ENCODE measurements at places on chromosomes 11 and 22. TPM values are rescaled to one million over a fixed set of nuclear protein-coding genes. Genes with fewer than 3 reads are reported as not detected.
A peak's percentile ranks its signal among the peaks of the same experiment; 100 is the strongest.

The PGA4 gene
- total RNA-seq, result not detected

GRCh38 chr11:66593303-66593635 is 284 bp downstream of the CCS start:
- H3K36me3 ChIP-seq, result no peaks in the 10 kb centered on the region
- peaks cover 25% of the 10 kb centered on the region for H3K4me1 ChIP-seq
- H3K27ac ChIP-seq, result peak overlapping the region; percentile 99
- H3K4me3 ChIP-seq, result peak overlapping the region; percentile 100
- no peak for DNase-seq

The GRM5 gene
- total RNA-seq, result 0.41 TPM

The PAMR1 gene
- 2.9 TPM for total RNA-seq

DNA sequence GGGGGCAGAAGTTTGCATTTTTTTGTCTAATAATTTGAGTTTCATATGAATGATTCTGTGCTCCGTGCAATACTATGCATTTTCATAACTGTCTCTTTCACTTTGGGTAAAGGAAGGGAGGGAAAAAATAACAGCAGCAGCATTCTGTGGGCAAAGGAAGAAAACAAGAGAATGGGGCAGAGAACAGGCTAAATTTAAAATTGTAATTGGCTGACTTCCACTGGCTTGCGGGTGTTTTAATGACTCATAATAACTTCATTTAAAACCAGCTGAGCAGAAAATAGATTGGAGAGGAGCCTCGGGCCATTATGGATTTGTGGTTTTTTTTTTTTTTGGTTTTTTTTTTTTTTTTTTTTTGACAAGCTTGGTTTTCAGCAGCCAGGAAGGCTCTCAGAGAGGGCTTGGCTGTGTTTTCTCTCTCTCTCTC is 107.4 kb downstream of the ZBTB16 start:
- peaks cover 1% of the 10 kb centered on the region for H3K36me3 ChIP-seq
- H3K4me3 ChIP-seq, result peak overlapping the region; percentile 14
- no peak for DNase-seq
- H3K27ac ChIP-seq, result peak overlapping the region; percentile 75
- H3K27me3 ChIP-seq, result no peaks in the 10 kb centered on the region

The MB gene
- not detected for total RNA-seq

GRCh38 chr11:59794417-59794816 is 16.2 kb downstream of the MRPL16 start:
- no peaks in the 10 kb centered on the region for H3K4me1 ChIP-seq
- H3K27me3 ChIP-seq, result no peaks in the 10 kb centered on the region
- H3K36me3 ChIP-seq, result peaks cover 45% of the 10 kb centered on the region
- DNase-seq, result no peak
- no peak overlapping the region for H3K4me3 ChIP-seq

DNA sequence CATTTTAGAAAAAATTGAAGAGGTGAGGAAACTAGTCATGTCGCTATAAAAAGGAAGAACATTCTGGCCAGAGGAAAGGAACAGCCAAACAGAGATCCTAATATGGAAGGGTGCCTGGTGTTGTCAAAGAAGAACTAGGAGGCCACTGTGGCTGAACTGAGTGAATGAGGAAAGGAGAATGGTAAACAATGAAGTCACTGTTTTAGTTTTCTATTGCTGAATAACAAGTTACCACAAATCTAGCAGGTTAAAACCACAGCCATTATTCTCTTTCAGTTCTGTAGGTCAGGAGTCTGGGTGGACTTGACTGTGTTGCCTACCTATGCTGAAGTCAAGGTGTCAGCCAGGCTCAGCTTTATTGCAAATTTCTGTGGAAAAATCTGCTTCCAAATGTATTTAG is 549.3 kb upstream of the CCDC90B start:
- no peak overlapping the region for H3K27ac ChIP-seq
- no peak overlapping the region for H3K4me3 ChIP-seq
- no peak for DNase-seq
- peaks cover 42% of the 10 kb centered on the region for H3K27me3 ChIP-seq
- no peaks in the 10 kb centered on the region for H3K36me3 ChIP-seq

- no peak overlapping the region for H3K27ac ChIP-seq
- H3K4me1 ChIP-seq, result peaks cover 11% of the 10 kb centered on the region
- H3K36me3 ChIP-seq, result no peaks in the 10 kb centered on the region
- no peak for DNase-seq
- H3K4me3 ChIP-seq, result no peak overlapping the region
Measured at GRCh38 chr11:35247863-35248262, 108.9 kb downstream of the CD44 start.

The CFAP300 gene
- total RNA-seq, result 2.5 TPM

- H3K4me3 ChIP-seq, result no peak overlapping the region
- no peak overlapping the region for H3K27ac ChIP-seq
- H3K4me1 ChIP-seq, result peaks cover 18% of the 10 kb centered on the region
- peaks cover 4% of the 10 kb centered on the region for H3K27me3 ChIP-seq
Measured at GRCh38 chr11:121523581-121524232, 70.9 kb upstream of the SORL1-AS1 start.

DNA sequence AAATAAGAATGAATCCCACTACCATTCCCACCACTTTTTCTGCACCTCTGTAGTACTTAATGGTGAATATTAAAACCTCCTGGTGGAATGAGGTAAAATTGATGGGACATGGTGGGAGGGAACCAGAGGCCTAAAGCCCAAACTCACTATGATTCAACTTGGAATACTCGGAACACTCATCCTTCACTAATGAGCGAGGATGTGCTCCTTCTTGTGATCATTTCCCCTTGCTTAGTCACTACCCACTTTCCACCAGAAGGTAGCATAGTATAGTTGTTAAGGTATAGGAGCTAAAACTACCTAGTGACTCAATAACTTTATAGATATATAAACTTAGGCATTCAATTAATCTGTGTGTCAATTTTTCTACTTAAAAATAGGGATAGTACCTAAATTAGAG is 728.9 kb downstream of the OPCML start:
- H3K27me3 ChIP-seq, result no peaks in the 10 kb centered on the region
- DNase-seq, result no peak
- no peak overlapping the region for H3K4me3 ChIP-seq

The NELL1 gene
- not detected for total RNA-seq

The C11orf65 gene
- total RNA-seq, result not detected

GRCh38 chr22:24695561-24696511 is 78.7 kb downstream of the PIWIL3 start:
- peaks cover 3% of the 10 kb centered on the region for H3K4me1 ChIP-seq
- H3K4me3 ChIP-seq, result no peak overlapping the region
- no peaks in the 10 kb centered on the region for H3K36me3 ChIP-seq
- peaks cover 4% of the 10 kb centered on the region for H3K27me3 ChIP-seq
- no peak overlapping the region for H3K27ac ChIP-seq

DNA sequence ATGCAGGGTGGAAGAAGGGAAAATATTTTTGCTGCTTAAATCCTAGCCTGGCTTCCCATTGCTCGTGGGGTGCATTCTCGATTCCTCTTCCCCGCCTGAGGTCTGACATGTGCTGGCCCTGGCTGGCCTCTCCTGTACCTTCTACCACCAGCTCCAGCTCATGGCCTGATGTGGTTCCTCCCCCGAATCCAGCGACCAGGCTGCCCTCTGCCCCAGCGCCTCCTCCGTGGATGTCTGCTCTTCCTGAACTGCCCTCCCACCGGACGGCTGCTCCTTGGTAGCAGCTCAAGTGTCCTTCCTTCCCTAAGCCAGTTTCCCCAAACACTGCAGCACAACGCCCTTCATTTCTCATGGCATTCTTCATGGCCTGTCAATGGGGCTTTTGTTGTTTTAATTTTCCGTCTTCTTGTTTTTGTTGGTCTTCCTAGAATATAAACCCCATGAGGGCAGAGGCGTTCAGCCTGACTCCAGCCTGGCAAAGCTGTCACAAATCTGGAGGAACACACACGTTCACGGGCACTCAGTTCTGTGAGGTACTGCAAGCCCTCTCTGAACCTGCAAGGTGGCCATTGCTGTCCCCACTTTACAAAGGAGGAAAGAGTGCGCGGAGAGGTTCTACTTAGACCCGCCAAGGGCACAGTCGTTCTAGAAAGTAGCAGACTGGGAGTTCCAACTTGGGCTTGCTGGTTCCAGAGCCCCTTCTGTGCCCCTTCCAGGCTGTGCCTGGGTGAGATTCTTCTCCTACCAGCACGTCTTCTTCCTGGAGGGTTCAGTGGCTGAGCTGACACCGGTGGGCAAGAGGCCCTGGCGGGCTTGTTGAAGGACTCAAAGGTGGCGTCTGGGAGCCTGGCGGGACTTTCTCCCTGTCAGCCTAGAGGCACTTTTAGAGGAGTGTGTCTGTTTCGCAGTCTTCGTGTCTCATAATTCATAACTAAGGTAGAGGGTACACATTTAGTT is 953 bp upstream of the LRP5 start:
- DNase-seq, result no peak
- H3K27me3 ChIP-seq, result no peaks in the 10 kb centered on the region
- peak overlapping the region; percentile 9 for H3K27ac ChIP-seq
- peak overlapping the region; percentile 54 for H3K4me3 ChIP-seq

DNA sequence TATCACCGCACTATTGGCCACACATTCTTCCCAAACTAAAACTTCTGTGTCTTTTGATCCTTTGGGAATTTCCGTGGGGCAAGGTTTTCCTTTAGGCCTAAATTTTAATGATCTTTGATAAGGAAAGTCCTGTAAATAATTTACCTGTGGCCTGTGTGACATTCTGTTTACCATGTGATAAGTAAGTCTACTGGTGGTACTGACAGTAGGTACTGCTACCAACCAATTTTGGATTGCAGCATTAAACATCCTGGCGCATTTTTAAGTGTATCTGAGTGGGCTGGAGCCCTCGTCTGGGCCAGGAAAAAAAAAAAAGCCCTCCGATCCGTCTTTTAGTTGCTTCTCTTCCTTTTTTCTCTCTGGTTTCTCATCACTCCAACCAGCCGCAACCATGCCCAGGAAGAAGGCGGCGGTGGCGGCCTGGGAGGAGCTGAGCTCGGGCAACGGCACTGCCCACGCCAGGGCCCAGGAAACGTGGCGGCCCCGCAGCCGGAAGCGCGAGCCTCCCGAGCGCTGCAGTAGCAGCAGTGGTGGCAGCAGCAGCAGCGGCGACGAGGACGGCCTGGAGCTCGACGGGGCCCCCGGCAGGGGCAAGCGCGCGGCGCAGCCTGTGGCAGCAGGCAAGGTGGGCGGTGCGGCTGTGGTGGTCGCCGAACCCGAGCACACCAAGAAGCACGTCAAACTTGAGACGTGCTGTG is 33.6 kb downstream of the ASRGL1 start:
- no peaks in the 10 kb centered on the region for H3K4me1 ChIP-seq
- no peaks in the 10 kb centered on the region for H3K36me3 ChIP-seq
- no peak overlapping the region for H3K27ac ChIP-seq
- H3K4me3 ChIP-seq, result no peak overlapping the region

- H3K27me3 ChIP-seq, result no peaks in the 10 kb centered on the region
- H3K4me3 ChIP-seq, result no peak overlapping the region
- H3K27ac ChIP-seq, result no peak overlapping the region
- DNase-seq, result no peak
- no peaks in the 10 kb centered on the region for H3K36me3 ChIP-seq
Measured at GRCh38 chr11:35825386-35825785, 118.5 kb upstream of the LDLRAD3 start.

GRCh38 chr11:79617561-79617960 is 176.7 kb upstream of the TENM4 start:
- H3K27ac ChIP-seq, result no peak overlapping the region
- peaks cover 44% of the 10 kb centered on the region for H3K27me3 ChIP-seq
- H3K4me3 ChIP-seq, result no peak overlapping the region

The SCUBE2 gene
- total RNA-seq, result 5.0 TPM

GRCh38 chr11:120746836-120747609 is 235.5 kb downstream of the GRIK4 start:
- no peak overlapping the region for H3K4me3 ChIP-seq
- no peaks in the 10 kb centered on the region for H3K36me3 ChIP-seq
- H3K27me3 ChIP-seq, result peaks cover 9% of the 10 kb centered on the region
- DNase-seq, result no peak
- H3K27ac ChIP-seq, result no peak overlapping the region

- peaks cover 15% of the 10 kb centered on the region for H3K36me3 ChIP-seq
- no peak overlapping the region for H3K27ac ChIP-seq
- H3K4me1 ChIP-seq, result peaks cover 6% of the 10 kb centered on the region
- DNase-seq, result no peak
Measured at GRCh38 chr11:45932217-45932616, 9.8 kb downstream of the LARGE2 start.

- DNase-seq, result no peak
- H3K36me3 ChIP-seq, result peaks cover 7% of the 10 kb centered on the region
- H3K27me3 ChIP-seq, result peaks cover 4% of the 10 kb centered on the region
- H3K4me3 ChIP-seq, result no peak overlapping the region
Measured at GRCh38 chr11:130536106-130537040, 87.9 kb downstream of the ADAMTS15 start.

DNA sequence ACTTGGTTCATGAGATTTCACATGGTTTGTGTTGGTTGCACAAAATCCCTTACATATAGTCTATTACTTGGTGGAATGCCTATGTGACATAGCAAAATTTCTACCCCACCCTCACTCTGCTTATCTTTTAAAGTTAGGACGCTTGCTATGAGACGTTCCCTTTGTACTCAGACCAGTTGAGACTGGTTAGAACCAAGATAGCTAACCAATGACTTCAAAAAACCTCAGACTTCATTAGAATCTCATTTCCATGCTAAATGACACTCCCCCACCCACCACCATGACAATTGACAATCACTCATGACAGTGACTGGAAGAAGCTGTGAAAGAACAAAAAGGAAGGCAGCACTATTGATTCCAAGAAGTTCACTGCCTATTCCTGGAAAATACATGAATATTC is 313.6 kb downstream of the ETS1 start:
- no peak overlapping the region for H3K27ac ChIP-seq
- H3K27me3 ChIP-seq, result no peaks in the 10 kb centered on the region
- H3K4me3 ChIP-seq, result no peak overlapping the region
- DNase-seq, result no peak
- peaks cover 21% of the 10 kb centered on the region for H3K4me1 ChIP-seq
- no peaks in the 10 kb centered on the region for H3K36me3 ChIP-seq

The C11orf52 gene
- total RNA-seq, result 0.67 TPM

GRCh38 chr11:15958910-15959309 is 397.4 kb downstream of the SOX6 start:
- H3K27me3 ChIP-seq, result no peaks in the 10 kb centered on the region
- no peak for DNase-seq
- no peak overlapping the region for H3K4me3 ChIP-seq
- H3K4me1 ChIP-seq, result peaks cover 5% of the 10 kb centered on the region
- H3K27ac ChIP-seq, result no peak overlapping the region

DNA sequence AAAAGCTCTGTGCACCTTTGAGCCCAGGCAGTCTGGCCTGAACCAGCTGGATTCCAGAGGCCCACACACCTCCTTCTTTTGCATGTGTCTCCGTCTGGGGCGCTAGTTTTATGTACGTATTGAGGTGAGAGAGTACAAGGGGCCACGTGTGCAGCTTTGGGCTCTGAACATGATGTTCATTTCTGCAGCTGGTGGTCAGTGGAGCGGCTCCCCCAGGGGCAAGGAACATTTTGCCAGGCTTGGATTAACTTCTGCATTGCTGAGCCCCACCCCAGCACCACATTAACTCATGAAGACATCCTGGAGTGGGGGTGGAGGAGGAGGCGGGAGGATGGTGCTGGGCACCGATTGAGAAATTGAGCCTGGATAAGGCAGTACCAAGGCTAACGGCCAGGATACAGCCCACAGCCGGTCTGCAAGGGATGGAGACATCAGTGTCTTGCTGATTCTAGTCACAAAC is 13.8 kb downstream of the USP2 start:
- H3K27ac ChIP-seq, result no peak overlapping the region
- H3K27me3 ChIP-seq, result peaks cover 4% of the 10 kb centered on the region
- H3K36me3 ChIP-seq, result no peaks in the 10 kb centered on the region
- H3K4me3 ChIP-seq, result no peak overlapping the region
- H3K4me1 ChIP-seq, result peaks cover 38% of the 10 kb centered on the region

The KLHL35 gene
- total RNA-seq, result 10.1 TPM

GRCh38 chr11:70913715-70914231 is 338.6 kb downstream of the SHANK2 start:
- H3K4me1 ChIP-seq, result no peaks in the 10 kb centered on the region
- H3K27me3 ChIP-seq, result peaks cover 12% of the 10 kb centered on the region
- H3K27ac ChIP-seq, result no peak overlapping the region
- DNase-seq, result no peak

The MRGPRX4 gene
- total RNA-seq, result not detected
